ENCODE measurements at places on chromosomes 6 and 20.

- no peak for DNase-seq
Observed at GRCh38 chr6:7071405-7071804, 36.4 kb upstream of the RREB1 start.

- DNase-seq = no peak
Observed at GRCh38 chr6:4008324-4009047, 70.5 kb downstream of the FAM217A start.

GRCh38 chr6:143726015-143726647 lies 48.4 kb downstream of the PHACTR2 start:
- DNase-seq = no peak

DNA sequence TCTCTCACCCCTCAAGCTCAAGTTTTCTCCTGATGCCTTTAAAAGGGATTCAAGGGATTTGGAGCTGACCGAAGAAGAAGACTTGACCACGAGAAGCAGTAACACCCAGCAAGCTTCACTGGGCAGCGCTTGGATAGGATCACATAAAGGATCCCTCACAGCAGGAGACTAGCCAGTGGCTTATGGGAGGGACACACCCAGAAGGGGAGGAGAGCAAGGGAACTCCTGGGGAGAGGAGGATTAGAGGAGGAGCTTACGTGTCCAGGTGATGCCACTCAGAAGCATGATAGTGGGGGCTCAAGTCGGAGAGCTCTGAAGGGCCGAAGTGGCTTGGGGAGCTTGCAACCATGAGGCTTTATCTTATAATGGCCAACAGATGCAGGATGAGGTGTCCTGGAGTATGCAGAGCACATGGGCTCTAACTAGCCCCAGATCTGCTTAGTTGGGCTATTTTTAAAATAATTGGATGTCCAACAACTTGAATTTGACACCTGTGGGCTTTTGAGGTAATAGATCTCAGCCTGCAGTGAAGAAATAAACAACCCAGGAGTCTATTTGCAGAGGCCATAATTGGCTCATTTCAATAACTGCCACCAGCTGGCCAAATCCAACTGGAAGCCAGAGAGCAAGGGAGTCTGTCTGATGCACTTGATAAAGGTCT lies 137.9 kb upstream of the EXOC2 start:
- DNase-seq = no peak

DNA sequence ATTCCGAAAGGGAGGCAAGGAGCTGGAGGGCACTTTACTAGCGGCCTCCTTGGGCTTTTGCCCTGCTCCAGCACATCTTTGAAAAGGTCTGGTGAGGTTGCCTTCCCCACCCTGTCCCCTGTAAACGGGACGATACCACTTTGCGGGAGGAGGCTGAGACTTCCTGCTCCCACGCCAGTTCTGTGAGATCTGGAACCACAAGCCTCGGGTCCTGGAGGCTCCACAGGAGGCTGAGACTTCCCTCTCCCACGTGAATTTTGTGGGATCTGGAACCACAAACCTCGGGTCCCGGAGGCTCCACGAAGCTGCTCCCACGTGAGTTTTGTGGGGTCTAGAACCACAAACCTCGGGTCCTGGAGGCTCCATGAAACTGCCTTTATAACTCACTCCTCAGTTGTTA lies 209.3 kb downstream of the DLL1 start:
- no peak for DNase-seq

Data from stimulated activated CD8-positive, alpha-beta memory T cell treated with anti-CD3 and anti-CD28 coated beads, Interleukin-15, amount 100 ng/mL, for 48 hours (primary cell).